ENCODE measurements at places on chromosomes 6 and 20.

DNA sequence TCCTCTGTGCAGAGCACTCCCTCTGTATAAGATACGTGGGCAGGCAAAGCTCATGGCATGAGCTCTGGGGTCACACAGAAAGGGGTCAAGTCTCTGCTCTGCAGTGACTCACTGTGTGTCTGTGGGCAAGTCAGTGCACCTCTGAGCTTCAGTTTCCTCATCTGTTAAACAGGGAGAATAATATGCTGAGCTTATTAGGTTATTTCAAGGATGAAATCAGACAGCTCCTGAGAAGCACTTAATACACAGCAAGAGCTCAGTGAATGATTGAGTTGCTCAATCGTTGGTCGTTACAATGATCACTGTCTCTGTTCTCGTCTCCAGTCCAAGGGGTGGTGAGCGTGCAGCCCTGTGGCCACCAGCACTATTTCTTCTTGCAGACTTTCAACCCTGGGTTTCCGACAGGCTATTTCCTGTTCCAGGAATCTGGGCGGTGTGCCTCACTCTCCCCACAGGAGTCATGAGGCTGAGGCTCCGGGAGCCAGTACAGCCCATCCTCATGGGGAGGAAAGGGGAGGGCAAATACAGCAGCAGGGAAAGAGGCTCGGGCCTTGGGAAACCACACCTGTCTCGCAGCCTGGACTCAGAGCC lies 28.9 kb downstream of the KIAA1755 start:
- peak; percentile 63 for DNase-seq

GRCh38 chr20:37627060-37627766 lies 66.6 kb upstream of the CTNNBL1 start:
- DNase-seq: peak; percentile 68

DNA sequence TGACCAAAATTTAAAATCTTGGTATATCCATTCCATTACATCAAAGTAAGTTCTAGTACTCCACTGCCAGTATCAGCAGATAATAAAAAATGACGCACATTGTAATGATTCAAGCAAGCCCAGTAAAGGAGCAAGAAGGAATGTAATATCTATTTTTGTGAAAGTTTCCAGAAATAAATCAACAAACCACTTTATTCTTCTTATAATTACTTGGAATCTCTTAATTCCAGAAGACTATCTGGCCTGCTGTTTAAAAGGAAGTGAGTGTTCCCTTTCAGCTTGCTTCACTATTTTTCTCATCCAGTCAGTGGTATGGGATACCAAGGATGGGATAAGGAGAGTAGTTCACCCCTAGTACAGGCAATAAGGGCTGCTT lies 42.2 kb upstream of the DSE start:
- DNase-seq: no peak

- no peak for DNase-seq
Measured at GRCh38 chr6:6588924-6589709, 597 bp downstream of the LY86 start.

DNA sequence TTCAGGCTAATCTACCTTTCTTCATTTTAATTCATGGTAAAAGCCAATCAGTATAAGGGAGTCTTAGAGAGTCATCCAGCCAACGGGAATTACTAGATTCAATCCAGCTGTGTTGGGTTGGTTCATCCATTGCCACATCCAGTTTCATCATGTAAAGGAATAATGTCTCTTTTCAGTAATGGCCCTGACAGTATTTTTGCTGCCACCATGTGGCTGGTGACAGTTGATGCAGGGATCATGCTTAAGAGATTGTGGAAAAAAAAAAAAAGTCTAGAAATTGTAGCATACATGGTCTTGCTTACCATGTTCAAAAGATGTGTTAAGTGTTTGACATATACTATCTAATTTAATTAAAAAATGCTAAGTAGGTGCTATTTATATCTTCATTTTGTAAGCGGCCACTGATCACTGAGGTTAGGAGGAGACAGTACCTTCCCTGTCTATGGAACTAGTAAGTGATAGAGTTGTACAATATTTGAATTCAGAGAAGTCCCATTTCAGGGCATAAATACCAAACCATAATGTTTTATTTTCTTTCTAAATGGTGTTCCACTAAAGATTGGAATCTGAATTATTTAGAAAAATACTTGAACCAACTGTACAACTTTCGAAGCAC lies 135.9 kb downstream of the KHDRBS2 start:
- no peak for DNase-seq
